ENCODE measurements at places on chromosomes 1 and 21.

DNA sequence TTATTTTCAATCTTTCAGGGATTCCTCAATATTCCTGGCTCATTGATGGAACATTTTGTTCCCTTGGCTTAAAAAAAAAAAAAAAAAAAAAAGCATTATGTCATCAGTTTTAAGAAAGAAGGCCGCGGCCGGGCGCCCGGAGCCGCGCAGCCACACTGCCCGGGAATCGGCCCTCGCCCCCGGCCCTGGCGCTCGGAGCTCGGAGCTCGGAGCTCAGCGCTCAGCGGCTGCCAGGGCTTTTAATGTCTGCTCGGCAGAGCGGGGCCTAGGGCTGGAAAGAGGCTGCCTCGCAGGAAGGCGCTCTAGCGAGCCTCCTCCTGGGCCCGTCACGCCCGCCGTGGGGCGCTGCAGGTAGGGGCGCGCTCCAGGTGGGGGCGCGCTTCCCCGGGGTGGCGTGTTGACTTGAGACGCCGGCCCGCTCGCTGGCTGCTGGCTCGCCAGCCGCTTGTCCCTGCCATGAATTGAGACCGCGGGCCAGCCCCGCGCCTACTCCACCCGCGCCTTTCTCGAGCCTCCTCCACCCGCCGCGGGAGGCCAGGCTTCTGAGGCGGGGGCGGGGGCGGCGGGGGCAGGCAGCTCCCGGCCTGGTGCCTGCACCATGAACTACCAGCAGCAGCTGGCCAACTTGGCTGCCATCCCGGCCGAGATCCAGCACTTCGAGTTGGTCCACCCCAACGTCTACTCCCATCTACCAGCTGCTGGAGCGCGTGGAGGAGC is 5.4 kb upstream of the TDRD5 start:
- no peak for DNase-seq

DNA sequence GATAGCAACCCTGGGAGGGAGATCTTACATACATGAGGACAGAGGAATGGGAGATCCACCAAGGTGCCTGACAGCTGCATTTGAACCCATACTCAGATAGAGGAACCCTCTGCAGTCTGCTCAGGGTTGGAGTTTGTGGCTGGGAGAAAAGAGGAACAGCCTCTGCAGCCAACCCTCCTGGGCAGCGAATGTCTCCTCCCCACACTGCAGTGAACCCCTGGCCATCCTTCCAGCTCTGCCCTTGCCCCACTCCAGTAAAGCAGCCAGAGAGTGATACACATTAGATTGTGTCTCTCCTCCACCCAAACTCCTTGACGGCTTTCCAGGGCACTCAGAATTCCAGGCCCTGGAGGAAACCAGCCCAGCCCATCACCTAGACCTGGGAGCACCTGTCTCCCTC is 137.7 kb downstream of the RUNX1 start:
- DNase-seq = no peak

DNA sequence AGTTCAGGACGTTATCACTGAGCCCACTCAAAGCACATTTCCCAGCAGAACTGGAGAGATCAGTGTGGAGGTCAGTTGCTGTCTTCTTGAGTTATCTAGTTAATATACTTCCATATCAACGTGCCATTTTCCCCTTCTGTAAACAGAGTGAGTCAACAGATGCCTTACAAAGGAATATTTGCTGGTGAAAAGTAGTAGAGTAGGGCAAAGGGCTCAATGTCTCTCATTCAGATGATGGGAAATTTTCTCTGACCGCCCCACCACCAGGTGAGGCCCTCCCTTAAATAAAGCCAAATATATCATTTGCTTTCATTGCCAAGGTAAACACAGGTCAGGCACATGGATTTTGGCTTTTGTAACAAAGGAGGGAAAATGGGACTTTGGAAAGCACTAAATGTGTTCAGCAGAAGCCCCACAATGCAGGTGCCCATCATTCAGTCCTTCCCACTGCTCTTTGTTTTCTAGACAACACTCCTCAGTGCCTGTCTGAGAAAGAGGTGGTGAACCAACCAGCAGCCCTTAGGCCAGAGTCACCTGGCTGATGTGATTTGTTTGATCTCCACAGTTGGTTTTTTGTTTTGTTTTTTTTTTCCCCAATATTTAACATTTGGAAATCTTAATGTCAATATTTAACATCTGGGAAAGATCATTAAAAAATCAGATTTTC is 40.5 kb upstream of the SAMD13 start:
- DNase-seq = no peak

DNA sequence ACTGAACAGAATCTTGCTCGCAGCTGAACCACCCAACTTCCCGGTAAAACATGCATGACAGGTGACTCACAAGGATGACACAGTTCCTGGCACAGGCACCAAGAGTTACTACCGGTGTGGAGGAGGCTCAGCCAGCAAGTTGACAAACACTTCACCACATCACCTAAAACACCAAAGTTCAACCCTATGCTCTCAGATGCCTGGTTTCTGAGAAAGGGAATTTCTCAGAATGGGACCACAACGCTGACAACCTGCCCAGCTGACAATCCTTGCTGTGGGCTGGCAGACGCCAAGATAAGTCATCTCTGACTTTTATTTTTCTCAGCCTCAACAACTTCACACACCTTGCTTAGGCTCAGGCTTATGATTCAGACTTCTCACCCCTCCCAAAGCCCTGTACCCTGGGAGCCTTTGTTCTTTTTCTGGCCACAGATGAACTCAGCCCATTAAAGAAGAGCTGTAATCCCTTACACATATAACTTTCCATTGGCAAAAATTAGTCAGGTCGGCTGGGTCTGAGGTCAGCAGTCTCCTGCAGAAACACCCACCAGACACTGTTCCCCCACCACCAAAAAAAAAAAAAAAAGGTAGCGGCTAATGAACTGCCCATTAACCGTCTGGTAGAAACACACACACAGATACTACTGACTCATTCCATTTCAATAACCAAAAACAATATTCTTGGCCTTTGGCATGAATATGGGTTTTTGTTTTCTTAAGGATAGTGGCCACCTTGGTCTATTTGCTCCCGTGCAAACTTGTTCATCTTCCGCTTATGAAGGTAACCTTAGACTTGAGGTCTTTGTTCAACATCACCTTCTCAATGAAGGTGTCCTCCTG is 10.8 kb upstream of the TIAM1 start:
- DNase-seq = peak; percentile 66

DNA sequence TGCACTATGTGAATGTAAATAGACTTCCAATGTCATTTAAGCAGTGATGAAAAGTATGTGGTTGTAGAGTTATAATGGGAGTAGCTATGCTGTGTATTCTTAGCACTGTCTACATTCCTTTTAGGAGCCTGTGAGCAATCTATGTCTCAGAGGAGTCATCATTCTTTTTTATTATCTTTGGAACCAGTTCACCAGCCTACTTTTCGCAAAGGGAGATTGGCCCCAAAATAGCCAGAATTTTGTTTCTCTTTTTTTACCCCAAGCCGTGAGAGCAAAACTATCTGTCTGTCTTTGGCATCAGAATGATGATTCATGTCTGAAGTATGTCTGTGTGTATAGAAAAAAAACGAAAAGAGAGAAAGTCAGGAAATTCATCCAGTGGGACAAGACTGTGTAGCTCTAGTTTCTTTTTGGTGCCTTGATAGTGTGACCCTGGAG is 44.2 kb downstream of the OSBPL9 start:
- DNase-seq = no peak

DNA sequence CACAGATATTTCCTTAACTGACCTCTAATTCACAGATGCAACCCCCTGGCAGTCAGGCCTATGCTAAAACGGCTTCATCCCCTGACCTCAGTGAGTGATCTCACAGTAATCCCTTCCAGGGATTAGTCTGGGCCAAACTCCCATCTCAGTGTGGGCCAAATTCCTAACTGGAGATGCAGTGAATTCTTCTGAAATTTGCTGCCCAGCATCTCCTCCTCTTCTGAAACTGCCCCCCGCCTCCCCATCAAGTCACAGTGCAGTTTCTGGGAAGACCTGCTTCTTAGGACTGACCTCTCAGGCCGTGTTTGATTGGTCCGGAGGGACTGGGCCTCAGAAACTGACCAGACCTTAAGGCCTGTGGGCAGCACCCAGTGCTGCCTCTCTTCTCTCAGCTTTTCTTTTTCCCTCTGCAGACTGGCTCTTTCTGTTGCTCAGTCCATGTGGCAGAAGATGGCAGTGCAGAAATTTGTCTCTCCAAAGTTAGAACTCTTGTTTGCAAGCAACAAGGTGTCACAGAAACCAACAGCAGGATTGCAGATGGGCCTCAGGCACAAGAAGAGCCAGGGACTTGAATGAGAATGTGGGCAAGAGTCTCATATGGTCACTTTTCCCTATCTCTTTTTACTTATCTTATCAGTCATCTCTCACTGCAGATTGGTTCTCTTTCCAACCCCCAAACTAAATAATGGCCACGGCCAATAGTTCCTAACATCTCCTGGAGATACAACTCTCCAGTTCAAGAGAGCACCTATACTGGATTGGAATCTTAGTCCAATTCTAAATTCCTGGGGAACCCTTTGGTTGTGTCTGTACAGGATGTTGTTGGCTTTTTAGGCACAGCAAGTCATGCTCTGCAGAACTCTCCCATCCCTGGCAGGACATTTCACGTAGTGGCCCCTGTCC is 95.5 kb upstream of the RALGPS2 start:
- no peak for DNase-seq

- DNase-seq = no peak
These were observed 17.9 kb upstream of the DYRK1A start for GRCh38 chr21:37348664-37349063.

DNA sequence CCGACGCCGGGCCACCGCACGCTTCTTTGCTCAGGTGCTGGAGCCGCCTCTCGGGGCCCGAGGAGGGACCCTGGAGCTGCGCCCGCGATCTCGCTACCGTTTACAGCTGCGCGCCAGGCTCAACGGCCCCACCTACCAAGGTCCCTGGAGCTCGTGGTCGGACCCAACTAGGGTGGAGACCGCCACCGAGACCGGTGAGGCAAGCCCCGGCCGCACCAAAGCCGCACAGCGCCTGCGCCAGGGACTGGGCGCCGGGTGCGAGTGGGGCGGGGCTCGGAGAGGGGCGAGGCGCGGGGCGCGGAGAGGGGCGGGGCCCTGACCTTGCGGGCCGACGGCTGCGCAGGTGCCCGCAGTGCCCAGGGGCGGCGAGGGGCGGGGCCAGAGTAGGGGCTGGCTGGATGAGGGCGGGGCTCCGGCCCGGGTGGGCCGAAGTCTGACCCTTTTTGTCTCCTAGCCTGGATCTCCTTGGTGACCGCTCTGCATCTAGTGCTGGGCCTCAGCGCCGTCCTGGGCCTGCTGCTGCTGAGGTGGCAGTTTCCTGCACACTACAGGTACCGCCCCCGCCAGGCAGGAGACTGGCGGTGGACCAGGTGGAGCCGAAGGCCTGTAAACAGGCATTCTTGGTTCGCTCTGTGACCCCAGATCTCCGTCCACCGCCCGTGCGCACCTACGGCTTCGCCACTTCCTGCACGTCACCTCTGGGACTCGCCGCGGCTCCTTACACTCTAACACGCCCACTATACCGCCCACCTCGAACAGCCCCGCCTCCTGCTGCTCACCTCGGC is 9.8 kb upstream of the CDC20 start:
- DNase-seq = peak; percentile 26

DNA sequence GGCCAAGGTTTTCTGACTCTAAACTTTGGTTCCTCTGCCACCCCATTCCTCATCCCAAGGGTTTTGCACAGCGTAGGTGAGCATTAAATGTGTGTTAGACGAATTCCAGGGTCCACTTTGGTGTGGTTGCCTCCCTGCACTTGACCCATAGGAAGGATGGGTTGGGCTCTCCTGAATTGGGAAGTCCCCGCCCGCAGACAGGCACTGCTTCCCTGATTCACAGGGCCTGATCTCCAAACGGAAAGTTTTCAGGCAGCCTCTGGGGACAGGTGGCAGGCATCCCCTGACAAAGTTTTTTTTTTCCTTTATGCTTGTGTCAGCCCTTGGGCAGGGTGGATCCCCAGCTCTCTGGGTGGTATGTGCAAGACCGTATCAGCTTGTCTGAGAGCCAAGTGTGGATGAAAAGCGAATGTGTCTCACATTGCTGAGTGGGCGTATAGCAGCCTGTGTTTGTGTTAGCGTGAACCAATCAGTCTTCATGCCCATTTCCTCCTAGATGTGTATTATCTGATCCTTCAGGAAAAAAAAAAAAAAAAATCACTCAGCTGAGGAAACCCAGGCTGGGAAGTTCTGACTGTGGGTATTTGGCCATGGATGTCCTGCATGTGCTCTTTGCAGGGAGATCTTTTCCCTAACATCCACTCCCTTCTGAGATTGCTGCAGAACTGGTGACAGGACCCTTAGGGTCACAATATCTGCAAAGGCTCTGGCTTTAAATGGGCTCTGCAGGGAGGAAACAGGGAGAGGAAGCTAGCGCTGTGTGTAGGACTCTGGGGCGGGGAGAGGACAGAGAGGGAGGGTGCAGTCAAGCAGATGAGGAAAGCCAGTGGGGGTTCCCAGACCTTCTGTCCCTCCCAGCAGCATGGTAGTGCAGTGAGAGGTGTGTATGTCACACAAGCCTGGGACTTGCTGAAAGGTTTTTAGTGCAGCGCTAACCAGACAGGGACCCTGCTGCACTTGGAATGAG is 42.2 kb upstream of the TRABD2B start:
- no peak for DNase-seq

DNA sequence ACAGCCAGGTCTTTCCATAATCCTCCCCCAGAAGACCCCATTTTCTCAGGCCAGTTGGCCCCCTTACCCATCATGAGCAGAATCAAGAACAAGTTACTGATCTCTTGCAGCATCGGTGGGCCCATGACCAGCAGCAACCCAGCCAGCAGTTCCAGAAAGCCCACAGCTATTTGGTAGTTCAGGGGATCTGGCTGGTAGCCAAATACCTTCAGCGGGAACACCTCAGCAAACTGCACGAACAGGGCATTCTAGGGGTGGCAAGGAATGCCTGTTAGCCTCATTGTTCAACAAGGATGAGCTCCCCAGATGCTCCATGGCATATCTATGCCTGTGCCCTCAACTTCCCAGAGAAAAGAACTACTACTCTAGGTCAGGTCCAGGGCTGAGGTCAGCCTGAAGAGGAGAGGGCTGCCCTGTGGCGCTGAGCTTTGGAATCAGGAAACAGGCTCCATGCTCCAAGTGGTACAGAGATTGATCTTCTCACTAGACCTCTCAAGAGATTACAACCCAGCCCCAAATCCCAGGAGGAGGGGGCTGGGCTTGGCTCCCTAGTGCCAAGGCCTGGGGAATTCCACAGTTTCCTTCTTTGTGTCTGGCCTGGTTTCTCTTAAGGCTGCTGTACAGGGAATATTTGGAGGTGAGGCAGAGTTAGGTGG is 1.3 kb downstream of the TMEM35B start:
- no peak for DNase-seq
